ENCODE measurements at places on chromosomes 6 and 20.

- peak; percentile 58 for DNase-seq
These were observed 300.7 kb downstream of the TENT5A start for GRCh38 chr6:81451787-81452186.

DNA sequence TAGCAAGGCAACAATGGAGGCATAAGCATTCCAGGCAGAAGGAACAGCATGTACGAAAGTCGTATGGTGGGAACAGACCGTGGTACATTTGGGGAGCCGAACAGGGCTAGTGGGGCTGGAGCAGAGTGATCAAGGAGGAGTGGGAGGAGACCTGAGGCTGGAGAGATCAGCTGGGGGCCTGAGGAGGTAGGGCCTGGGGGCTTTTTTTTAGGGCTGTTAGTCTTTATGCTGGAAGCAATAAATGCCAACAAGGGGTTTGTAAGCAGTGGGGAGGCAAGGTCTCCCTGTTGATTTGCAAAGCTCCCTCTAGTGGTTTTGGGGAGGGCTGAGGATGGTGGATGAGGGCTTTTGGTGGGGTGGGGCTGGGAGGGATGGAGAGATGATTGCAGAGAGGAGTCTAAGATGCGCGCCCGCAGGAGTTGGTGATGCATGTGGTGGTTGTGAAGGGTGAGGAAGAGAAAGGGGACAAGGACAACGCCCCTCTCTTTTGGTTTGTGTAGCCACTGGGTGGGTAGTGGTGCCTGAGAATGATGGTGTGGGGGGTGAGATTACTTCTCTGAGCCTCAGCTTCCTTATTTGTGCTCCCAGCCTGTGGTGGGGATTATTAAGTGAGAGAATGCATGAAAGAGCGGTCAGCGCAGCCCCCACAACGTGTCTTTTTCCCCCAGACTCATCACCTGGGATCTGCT is 74.1 kb upstream of the TOX2 start:
- no peak for DNase-seq

DNA sequence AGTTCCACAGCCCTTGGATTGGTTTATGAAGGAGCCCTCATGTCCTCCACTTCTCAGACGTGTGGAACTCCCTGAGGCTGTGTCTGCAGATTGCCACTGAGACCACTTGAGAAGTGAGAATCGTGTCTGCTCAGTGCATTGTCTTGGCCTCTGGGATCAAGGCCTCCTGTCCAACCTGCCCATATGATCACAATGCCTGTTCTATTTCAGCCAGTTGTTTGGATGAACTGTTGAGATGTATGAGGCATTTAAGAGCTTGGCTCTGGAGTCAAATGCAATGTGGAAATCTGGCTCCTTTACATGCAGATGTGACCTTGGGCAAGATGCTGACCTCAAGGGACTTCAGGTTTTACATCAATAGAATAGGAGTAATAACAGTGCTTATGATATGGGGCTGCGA is 125.9 kb downstream of the SLC24A3 start:
- no peak for DNase-seq

- no peak for DNase-seq
These were observed 28.8 kb downstream of the IL20RA start for GRCh38 chr6:137015943-137016342.

DNA sequence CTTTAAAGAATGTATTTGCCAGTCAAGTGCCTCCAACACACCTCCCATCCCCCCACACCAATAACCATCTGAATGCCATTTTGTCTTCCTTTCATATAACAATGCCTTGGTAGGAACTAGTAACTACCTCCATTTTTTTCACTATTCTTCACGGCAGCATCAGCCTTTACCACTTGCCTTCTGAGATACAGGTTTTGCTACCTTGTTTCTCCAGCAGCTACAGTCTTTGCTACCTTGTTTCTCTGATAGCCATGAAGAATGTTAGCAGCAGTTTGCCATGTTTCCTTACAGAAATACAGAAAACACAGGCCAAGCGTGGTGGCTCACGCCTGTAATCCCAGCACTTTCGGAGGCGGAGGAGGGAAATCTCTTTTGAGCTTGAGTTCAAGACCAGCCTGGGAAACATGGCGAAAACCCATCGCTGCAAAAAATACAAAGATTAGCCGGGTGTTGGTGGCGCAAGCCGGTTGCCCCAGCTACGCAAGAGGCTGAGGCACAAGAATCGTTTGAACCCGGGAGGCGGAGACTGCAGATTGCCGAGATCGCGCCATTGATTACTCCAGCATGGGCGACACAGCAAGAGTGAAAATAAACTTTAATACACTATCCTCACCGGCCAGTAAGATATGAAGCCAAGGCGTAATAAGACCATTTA is 100.9 kb downstream of the HFE start:
- no peak for DNase-seq

GRCh38 chr6:138098306-138098705 is 8.9 kb downstream of the PERP start:
- no peak for DNase-seq

- no peak for DNase-seq
These were observed 681.1 kb downstream of the DHX35 start for GRCh38 chr20:39643292-39643691.

GRCh38 chr6:44858998-44859397 is 469.1 kb upstream of the RUNX2 start:
- peak; percentile 4 for DNase-seq

DNA sequence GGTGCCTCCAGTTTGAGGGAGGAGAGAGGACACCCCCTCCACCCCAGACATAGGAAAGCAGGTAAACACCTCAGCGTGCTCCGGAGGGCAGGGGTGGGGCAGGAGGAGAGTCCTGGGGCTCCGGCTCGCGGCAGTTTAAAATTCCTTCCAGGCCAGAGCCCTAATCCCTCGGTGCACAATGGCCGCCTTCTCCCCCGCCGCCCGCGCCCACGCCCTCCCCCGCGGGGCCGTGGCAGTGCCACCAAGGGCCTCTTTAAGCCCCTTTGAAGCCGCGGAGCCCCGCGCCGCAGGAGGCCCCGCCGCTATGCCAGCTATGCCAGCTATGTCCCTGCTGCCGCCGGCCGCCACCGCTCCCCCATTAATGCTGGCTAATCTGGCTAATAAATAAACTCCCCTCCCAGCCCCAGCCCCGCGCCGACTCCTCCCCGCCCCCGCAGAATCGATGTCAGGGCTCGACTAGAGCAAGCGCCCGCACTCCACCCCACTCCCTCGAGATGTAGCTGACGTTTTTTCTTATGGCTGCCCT is 125.1 kb downstream of the MRPL14 start:
- no peak for DNase-seq

DNA sequence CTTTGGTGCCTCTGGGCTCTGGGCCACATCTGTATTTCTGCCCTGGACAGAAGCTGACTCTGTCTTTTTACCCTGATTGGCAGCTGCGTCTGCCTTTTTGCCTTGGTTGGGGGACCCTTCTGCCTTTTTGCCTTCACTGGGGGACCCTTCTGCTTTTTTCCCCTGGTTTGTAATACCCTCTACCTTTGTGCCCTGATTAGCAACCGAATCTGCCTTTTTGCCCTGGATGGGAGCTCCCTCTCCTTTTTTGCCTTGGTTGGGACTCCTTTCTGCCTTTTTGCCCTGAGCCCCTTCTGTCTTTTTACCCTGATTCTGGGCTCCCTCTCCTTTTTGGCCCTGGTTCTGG is 23.4 kb downstream of the RRBP1 start:
- DNase-seq: no peak

- DNase-seq: no peak
These were observed 137.4 kb upstream of the RNF24 start for GRCh38 chr20:4152696-4153235.

- DNase-seq: no peak
These were observed 1.1 kb upstream of the TCF15 start for GRCh38 chr20:611047-611842.

GRCh38 chr20:5122873-5123260 is 3.1 kb upstream of the PCNA start:
- DNase-seq: no peak

- no peak for DNase-seq
These were observed 635.3 kb upstream of the MARCKS start for GRCh38 chr6:113221850-113222249.

- DNase-seq: no peak
These were observed 640.2 kb downstream of the PTPRT start for GRCh38 chr20:42549496-42549895.

- DNase-seq: no peak
These were observed 346.8 kb upstream of the ARID1B start for GRCh38 chr6:156430386-156430785.

DNA sequence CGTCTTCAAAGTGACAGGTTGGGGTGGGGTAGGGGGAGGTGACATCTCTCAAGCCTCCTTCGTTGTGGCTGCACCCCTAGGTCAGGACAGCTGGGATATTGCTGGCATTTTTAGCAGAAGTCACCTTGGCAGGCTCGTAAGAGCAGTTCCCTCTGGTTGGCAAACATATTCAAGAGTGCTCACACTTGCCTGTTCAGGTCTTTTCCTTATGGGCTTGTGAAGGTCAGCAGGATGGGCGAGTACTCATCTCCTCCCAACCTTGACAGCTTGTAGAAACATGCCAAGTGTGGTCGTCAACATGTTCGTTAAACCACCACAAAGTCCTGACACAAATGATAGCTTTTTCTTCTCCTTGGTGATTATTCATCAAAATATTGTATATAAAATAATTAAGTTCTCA is 113.6 kb downstream of the HDGFL1 start:
- DNase-seq: no peak

GRCh38 chr6:167047554-167047953 is 48.4 kb downstream of the CEP43 start:
- no peak for DNase-seq

DNA sequence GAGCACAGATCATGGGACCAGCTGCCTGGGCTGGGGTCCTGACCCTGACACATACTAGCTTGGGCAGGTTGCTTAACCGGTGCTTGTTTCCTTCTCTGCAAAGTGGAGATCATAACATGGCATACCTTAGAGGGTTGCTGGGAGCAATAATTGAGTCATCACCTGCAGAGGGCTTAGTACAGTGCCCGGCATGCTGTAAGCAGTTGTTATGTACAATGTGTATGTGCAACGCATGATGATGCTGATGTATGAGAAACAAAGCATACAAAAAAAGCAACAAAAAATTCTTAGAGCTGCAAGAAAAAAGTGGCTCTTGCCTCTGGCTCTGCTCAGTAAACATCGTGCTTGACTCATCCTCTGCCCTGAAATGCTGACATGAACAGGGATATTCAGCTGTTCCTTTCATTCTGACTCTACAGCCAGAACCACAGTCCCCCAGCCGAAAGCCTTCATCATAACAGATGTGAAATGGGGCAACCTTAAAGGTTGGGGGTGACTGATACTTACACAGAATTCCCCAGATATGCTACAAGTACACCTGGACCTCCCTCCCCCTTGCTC is 91.7 kb downstream of the CLIC5 start:
- DNase-seq: peak; percentile 32

DNA sequence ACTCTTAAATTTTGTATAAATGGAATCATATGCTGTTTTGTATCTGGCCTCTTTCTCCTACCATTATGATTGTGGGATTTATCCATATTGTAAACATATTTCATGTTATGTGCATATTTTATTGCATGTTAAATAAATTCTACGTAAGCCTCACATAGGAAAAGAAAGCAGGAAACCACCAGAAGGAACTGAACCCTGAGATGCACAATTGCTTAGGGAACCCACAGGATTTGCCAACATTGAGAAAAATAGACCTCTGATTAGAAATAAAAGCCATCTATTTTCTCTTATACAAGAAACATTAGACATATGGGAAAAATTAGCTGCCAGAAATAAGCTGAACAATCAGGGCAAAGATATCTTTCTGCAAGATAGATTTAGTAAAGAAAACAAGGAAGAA is 111.2 kb upstream of the CARMIL1 start:
- no peak for DNase-seq

GRCh38 chr20:63409066-63409833 is 48.1 kb upstream of the CHRNA4 start:
- no peak for DNase-seq

DNA sequence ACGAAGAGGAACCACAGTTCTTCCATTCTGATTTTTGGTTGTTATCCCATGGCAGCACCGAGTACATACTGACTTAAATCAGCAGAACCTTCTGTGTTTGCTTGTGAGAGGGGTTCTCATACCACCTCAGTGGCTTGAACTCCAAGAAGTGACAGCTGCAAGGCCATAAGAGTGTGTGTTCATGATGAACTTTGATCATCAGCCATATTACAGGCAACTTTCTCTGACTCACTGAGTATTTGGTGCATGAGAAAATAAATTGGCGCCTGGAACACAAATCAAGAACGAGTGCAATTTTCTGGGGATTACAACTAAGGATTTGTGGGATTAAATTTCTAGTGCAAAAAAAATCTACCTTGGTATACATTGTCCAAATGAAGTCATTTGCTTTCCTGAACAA is 68.9 kb downstream of the CYP39A1 start:
- DNase-seq: no peak

DNA sequence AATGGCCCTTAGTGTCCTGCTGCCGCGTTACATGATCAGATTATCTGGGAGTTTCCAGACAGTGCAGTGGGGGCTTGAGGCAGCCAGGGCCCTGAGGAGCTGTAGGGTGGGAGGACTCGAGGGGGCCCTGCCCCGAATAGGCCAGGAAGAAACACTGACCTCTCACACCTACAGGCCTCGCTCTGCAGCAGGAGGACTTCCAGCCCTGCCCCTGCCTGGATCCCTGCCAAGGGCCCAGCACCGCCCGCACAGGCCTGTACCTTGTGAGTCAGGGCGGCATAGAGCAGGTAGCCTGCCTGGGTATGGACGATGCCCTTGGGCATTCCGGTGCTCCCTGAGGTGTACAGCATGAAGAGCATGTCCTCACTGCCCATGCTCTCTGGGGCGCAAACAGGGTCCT is 30.1 kb upstream of the APMAP start:
- DNase-seq: no peak

DNA sequence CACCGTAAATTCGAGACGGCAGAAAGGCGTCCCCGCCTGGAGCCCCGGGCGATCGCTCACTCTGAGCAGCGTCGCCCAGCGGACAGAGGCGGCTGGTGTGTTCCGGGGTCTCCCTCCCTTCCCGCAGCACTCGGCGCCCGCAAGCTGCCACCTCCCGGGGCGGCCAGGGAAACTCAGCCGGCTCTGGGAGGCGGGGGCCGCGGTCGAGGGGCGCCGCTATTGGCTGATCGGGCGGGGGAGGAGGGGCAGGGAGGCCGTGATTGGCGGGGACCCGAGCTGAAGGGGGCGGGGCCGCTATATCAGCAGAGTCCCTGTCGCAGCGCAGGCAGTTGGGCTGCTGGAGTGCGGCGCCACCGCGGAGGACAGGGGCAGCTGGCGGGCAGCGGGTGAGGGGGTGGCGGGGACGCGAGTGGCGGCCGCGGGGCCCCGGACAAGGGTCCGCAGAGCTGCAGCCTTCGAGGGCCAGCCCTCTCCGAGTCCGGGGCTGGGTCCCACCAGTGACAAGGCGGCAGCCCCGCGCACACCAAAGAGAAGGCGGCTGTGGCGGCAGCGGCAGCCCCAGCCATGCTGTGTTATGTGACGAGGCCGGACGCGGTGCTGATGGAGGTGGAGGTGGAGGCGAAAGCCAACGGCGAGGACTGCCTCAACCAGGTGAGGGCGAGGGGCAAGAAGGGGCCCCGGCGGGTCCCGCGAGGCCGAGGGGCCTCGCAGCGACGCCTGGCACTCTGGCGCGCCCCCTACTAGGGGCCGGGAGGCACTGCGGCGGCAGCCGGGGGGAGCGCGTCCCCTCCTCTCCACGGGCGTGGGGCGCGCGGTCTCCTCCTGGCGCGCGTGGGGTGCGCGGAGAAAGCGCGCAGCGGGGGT is at the start of gene MYLIP:
Gene MYLIP (plus strand): TSS at position 328 of the 864 bp plus-strand sequence. CDS start 237 bp downstream, at position 565.
- DNase-seq: peak; percentile 86

- DNase-seq: peak; percentile 14
These were observed 130.4 kb downstream of the OLIG3 start for GRCh38 chr6:137363805-137364138.

GRCh38 chr6:76752841-76753240 is 680.4 kb upstream of the IMPG1 start:
- DNase-seq: no peak
